ENCODE measurements at places on chromosomes 5 and 9.

DNA sequence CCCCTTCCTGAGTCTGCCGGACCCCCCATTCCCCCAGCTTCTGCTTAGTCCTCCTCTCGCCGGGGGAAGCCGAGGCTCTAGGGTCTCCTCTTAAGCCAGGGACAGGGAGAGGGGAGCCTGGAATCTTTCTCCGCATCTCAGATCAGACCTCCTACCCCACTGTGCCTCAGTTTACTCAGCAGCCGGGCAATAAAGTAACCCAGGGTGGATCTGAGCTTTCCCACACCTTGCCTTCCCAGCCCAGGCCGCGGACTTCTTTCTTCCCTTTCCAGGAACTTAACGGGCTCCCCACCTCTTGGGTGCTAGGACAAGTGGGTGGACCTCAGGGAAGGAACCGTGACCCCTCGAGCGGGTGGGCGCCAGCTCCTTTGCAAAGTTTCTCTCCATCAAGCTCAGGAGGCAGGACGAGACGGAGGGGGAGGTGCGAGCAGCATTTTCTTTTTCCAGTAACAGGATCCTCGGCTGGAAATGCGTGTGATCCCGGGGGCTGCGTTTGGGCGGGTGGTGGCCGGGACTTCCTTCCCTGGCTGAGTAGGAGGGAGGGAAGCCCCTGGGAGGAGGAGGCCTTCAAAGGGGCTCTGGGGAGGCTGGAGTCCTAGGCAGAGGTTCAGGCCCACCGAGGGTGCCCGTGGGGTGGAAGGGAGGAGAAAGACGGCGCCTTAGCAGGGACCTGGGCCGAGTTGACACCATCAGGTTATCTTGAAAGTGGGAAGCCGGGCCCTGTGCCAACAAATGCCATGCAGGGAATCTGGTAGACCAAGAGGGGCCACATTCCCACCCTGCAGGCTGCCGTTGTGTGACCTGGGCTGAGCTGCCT lies 795 bp downstream of the DAB2IP start:
- DNase-seq = no peak

DNA sequence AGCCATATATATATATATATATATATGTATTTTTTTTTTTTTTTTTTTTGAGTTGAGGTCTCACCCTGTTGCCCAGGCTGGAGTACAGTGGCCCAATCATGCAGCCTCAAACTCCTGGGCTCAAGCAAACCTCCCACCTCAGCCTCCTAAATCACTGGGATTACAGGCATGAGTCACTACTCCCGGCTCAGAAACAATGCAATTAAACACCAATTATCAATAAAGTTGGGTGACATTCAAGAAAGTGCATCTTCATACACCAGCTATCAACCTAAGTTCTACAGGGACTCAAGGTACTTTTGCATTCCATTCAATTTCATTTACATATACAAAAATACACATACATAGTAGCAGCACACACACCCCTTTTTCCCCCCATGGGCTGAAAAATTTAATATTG lies 7.6 kb downstream of the FAM13B start:
- no peak for DNase-seq

DNA sequence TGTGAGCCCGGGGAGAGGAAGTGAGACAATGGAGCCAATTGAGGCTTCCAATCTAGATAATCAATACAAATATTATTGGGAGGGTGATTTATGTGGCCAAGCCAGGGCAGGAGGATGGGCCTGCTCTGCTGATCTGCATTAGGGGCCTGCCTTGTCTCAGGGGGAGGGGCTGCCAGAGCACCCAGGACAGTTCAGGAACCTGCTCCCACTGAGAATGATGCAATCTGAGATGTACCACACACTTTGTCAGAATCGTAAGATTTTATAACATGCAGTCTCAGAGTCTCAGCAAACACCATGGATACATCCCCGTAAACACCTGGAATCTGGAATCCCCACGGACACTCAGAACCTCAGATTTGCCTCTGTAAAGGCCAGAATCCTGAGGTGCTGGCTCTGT lies 19.3 kb downstream of the FGF18 start:
- DNase-seq = no peak

DNA sequence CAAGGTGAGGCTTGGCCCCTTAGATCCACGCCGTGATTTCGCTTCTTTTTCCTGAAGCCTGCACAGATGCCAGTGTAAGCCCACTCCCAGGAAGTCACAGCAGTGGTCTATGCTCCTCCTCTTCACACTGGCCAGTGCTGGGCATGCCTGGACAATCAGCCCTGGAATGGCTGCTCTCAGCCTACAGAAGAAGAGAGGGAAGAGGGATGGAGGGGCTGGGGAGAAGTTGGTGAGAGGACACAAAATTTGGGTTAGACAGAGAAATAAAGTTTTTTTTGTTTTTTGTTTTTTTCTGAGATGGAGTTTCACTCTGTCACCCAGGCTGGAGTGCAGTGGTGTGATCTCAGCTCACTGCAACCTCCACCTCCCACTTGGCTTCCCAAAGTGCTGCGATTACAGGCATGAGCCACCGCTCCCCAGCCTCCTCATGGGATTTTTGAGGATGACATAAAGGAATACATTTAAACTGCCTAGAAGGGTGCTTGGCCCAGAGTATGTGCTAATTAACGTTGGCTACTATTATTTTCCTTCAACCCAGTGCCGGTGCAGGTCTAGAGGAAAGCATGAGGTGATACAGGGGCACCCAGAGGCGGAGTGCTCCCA lies 830 bp downstream of the S100Z start:
- no peak for DNase-seq

- no peak for DNase-seq
Observed at GRCh38 chr9:115416299-115416698, 298.3 kb upstream of the TNC start.
